Activated CD8-positive, alpha-beta memory T cell treated with anti-CD3 and anti-CD28 coated beads, Interleukin-2, amount 50 U/mL, for 48 hours (primary cell): ENCODE measurements at places on chromosomes 13 and 19.

GRCh38 chr19:372306-372890 lies 27.8 kb upstream of the MIER2 start:
- no peak for DNase-seq

DNA sequence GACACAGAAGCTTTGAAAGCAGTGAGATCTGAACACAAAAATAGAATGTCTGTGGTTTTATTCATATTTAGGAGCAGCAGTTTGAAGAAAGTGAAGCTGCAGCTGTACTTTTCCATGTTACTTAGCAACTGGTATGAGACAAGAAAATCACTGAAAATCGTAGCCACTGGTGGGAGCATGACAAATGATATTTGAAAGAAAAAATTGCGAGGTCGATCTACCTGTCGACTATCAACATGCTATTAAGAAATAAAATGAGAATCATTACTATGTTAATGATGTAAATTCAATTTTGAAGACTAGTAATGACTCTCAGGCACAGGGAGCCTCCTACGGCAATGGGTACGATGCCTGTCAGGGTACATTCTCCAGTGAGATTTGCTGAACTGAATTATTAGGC lies 436.4 kb downstream of the SLITRK5 start:
- DNase-seq: no peak

DNA sequence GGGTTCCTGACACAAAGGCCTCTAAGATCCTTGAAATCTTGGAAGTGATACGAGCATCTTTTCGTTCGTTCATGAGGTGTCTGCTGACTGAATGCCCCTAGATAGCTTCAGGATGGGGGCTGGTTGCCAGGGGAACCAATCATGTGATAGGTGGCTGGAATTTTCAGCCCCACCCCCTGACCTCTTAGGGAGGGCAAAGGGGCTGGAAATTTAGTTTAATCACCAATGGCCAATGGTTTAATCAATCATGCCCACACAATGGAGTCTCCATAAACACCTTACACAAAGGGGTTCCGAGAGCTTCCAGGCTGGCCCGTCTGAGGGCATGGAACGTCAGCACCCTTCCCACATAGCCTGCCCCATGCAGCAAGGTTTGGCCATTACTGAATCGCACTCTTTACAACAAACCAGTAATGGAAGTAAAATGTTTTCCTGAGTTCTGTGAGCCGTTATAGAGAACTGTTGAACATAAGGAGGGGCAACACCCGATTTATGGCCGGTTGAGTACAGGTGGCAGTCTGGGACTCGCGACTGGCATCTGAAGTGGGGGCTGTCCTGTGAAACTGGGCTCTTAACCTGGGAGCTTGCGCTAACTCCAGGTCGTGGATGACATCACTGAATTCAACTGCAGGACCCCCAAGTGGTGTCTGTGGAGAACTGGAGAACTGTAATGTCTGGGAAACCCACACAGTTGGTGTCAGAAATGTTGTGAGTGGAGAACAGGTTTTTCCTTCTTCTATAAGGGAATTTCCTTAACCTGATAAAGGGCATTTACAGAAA lies 25.6 kb downstream of the MLLT1 start:
- no peak for DNase-seq

DNA sequence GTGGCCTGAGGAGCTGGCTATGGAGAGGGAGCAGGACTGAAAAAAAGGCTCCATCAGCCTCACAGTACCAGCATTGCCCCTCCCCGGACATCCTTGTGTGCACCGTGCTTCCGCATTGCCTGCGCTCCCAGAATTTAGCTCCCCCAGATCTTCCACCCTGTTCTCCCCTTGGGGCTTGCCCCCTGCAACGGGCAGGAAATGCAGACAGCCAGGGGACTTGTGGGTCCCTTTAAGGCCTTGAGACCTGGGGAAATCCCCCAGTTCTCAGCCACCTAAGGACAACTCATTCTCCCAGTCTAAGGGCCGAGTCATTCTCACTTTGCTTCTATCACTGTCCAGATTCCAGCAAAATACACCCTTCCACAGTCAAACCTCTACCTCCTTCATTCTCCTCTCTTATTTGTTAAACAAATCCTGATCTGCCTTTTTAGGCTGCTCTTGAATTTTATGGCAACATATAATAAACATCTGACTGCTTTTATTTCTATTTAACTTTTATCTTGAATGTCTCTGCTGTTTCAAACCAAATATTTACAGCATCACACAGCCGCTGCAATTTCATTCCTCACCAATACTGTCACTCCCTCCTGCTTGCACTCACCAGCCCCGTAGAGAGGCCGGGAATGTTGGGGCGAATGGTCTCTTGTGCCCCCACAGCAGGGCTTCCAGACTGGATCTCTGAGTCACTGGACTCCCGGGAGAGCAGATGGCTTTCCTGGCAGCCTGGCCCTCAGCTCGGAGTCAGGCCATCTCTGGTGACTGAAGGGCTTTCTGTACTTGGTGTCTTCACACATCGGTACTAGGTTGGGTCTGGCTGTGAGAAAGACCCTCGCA lies 221.9 kb downstream of the TSHZ3 start:
- no peak for DNase-seq

- DNase-seq: no peak
Measured at GRCh38 chr19:1355568-1356507, 27.9 kb upstream of the NDUFS7 start.

- no peak for DNase-seq
Measured at GRCh38 chr13:52842441-52842840, 6.0 kb downstream of the PCDH8 start.

DNA sequence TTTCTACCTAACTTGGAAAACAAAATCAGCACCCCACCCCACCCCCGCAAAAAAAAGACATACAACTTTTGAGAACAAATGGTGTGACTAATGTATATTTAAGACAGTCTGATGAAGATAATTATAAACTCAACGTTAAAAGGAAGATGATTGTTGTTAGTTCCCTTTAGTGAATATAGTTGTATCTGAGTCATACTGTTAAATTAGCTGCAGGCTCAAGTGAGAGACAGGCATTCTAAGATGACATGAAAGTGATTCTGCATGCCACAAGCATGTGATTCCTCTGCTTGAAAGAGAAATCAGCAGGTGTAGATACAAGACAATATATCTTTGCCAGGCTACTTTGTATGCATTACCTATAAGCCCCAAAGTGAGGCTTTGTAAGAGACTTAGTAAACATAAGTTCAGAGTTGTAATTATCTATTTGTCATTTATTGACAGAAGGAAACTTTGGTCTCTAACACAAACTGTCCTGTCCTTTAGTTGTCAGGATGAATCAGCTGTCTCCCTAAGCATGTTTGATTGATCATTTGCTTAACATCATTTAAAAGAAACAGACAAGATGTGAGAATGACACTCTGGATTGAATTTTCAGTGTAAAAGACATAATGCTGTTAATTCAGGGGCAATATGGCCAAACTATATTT lies 319.4 kb upstream of the HTR2A start:
- no peak for DNase-seq

- DNase-seq: peak; percentile 95
Measured at GRCh38 chr19:2273356-2274184, 8.4 kb downstream of the PEAK3 start.

DNA sequence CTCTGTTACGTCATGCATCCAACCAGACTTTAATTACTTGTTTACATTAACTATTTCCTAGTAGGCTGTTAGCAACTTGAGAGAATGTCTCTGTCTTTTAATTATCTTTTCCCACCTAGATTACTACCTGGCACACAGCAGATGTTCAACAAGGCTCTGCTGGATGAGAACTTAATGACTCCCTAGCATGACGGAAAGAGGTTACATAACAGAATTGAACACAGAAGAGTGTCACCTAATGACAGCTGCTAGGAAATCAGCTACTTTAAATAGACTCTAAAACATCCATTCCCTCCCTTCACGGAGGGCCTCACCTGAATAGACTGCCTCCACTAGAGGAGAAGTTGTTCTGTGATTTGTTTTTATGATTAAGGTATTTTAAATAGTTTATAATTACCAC lies 110.8 kb downstream of the TEX29 start:
- DNase-seq: no peak

GRCh38 chr13:73922493-73923393 lies 211.5 kb downstream of the KLF12 start:
- DNase-seq: no peak

DNA sequence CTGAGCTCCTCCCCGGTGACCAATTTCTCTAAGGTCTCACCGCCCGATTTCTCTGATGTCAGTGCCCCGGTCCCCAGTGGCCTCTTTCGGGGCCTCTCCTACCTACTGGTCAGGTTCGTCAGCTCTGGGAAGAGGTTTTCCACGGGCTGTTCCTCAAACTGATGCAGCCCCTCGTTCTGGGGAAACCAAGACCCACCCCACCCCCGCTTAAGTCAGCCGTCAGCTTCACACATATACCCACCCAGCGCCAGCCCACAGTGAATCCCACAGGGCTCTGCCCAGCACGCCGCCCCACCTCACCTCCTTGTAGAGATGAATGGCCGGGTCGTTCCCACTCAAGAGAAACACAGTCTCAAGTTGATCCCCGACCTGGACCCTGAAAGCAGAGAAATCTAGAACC lies 3.4 kb downstream of the KPTN start:
- DNase-seq: no peak

- DNase-seq: no peak
Measured at GRCh38 chr19:53877361-53877766, 4.6 kb upstream of the PRKCG start.

- no peak for DNase-seq
Measured at GRCh38 chr13:113938716-113939115, 35.2 kb downstream of the C13orf46 start.

GRCh38 chr13:80276371-80277289 lies 64.3 kb downstream of the SPRY2 start:
- no peak for DNase-seq
